CD14-positive monocyte (primary cell): ENCODE measurements at places on chromosomes 13 and 19.

- peak; percentile 72 for DNase-seq
Observed at GRCh38 chr19:14310055-14310454, 71.2 kb upstream of the ADGRE5 start.

- DNase-seq = no peak
Observed at GRCh38 chr19:30745476-30745985, 373.3 kb downstream of the ZNF536 start.

GRCh38 chr13:22828081-22828480 lies 352.7 kb upstream of the SGCG start:
- DNase-seq = no peak

- DNase-seq = no peak
Observed at GRCh38 chr19:47257411-47258169, 1.3 kb downstream of the CCDC9 start.

- no peak for DNase-seq
Observed at GRCh38 chr19:14088634-14089411, 1.7 kb downstream of the SAMD1 start.

- DNase-seq = no peak
Observed at GRCh38 chr13:86383151-86383550, 583.9 kb upstream of the SLITRK6 start.

- no peak for DNase-seq
Observed at GRCh38 chr19:2827840-2828489, 8.3 kb downstream of the ZNF554 start.

GRCh38 chr19:37218592-37218935 lies 550 bp downstream of the ZNF383 start:
- no peak for DNase-seq

DNA sequence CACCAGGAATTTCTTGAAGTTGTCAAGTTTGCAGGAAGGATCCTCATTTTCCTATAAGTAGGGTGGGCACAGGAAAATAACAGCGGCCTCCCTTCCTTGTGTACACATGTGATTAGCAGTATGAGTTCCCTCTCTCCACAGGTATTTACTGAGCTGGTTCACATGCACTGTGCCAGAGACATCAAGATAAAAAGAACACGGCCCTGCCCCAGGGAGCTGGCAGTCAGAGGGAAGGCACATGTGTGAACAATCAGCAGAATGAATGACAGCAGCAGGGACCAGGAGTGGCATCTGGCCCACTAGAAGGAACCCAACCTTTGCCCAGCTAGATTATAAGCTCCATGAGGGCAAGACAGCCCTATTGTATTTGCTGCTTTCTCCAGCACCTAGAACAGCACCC lies 13.9 kb downstream of the DOCK9 start:
- DNase-seq = no peak

- no peak for DNase-seq
Observed at GRCh38 chr13:97752961-97753668, 200.4 kb upstream of the IPO5 start.

DNA sequence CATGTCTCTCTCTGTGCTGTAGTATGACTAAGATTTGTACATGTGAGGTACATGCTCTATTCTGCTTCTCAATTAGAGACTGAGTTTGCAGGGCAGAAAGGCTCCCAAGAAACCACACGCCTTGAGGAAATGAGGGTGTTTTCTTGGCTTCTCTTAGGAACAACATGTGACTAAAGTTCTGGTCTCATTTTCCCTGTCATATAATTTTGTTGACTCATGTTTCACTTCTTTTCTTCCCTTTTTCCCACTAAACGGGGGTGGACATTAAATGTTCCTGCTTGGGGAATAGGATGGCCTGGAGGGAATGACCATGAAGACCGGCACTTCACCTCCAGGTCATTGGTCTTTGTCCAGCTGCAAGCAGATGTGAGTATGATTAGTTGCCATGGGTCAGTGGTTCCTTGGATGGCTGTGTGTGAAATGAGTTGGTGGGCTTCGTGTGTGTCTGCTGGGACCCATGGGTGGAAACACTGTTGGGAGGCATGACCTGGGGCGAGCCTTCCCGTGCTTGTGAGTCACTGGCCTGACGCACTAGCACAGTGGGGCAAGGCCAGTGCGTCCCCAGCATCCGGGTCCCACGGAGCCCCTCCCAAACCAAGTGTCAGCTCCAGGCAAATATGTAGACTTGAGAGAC lies 56.6 kb downstream of the COL4A1 start:
- DNase-seq = no peak

- DNase-seq = no peak
Observed at GRCh38 chr19:28669804-28670203, 543.1 kb downstream of the UQCRFS1 start.

- no peak for DNase-seq
Observed at GRCh38 chr19:2574971-2575630, 99.2 kb downstream of the GADD45B start.

DNA sequence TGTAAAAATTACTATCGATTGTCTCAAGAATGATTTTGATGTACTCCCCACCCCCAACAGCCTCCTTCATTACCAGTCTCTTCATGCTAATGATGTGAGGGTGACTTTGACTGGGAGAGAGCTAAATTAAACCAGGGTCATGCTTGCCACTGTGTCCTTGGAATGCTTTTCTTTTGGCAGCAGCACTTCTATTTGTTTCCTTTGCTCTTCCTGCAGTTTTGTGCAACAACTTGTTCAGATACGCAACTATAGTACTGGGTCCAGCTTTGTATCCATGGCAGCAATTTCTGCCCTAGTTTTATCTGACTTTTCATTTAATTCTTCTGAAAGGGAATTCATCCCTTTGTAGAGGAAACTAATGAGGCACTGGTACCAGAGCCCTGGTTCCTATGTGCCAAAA lies 2792.1 kb downstream of the PCDH9 start:
- no peak for DNase-seq

GRCh38 chr13:48110132-48110868 lies 15.4 kb upstream of the MED4 start:
- no peak for DNase-seq

GRCh38 chr13:76016799-76017400 lies 380.8 kb downstream of the LMO7 start:
- no peak for DNase-seq

- DNase-seq = no peak
Observed at GRCh38 chr19:56132316-56132822, 8.7 kb upstream of the ZNF444 start.

DNA sequence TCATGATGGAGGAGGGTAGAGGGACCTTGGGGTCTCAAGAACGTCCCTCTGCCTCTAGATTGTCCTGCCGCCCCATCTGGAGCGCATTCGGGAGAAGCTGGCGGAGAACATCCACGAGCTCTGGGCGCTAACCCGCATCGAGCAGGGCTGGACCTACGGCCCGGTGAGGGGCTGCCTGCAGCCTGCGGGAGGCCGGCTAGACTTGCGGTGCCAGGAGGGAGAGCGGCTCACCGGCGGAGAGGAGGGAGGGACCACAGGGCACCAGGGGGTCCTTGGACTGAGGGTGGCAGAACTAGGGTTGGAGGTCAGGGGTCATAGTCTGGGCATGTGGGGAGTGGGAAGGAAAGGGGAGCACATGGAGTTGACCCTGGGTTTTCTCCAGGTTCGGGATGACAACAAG lies 29.9 kb downstream of the RYR1 start:
- no peak for DNase-seq

- no peak for DNase-seq
Observed at GRCh38 chr13:70619936-70620335, 511.7 kb upstream of the KLHL1 start.

DNA sequence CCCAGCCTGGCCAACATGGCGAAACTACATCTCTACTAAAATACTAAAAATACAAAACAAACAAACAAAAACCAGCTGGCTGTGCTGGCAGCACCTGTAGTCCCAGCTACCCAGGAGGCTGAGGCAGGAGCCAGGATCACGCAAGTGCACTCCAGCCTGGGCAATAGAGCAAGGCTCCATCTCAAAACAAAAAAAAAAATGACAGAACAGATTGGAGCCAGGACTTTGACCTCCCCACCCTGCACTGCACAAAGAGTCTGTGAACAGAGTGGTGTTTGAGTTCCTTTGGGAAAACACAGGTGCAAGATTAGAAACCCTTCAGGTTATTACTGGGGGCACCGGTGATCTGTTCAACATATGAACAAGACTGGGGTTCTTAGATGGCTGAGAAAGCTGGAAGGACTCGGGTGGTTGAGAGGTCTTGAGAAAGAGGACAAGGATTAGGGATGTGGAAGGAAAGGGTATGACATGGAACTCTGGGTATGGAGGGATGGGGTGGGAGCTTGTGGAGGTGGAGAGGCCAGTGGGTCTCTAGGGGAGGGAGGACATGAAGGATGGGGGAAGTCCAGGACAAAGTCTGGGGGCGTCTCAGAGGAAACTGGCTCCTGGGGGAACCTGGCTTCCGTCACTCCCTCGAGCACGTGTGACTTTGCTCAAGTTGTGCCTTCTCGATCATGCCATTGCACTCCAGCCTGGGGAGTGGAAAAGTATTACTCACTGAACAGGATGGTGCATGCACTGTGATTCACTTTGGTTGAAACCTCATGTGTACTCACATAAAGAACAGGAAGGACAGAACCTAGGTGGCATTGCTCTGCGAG lies 25.9 kb downstream of the RCN3 start:
- DNase-seq = no peak

- DNase-seq = no peak
Observed at GRCh38 chr13:67914535-67914934, 684.4 kb upstream of the PCDH9 start.

- no peak for DNase-seq
Observed at GRCh38 chr19:35852029-35852780, at the start of gene NPHS1. TSS of gene NPHS1 (minus strand) at chr19:35852504. CDS start at chr19:35851837, 667 bp downstream.

GRCh38 chr19:36008336-36008978 lies at the start of gene SYNE4:
TSS of gene SYNE4 (minus strand) at chr19:36008813. CDS start at chr19:36008681, 132 bp downstream.
- no peak for DNase-seq

DNA sequence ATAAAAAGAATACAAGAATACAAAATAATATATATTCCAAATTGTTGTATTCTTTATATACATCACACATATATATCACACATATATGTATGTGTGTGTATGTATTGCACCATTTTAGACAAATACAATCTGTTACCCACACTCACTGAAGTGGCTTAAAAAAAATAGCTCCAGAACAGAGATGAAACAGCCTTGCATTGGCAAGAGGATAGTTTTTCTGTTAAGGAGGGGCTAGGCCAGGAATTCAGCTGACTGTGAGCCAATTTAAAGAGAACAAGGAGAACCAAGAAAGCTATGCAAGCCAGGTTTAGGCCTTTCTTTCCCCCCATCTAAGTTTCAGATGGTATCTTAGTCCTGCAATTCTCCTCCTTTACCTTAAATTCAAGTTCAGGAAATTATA lies 257.5 kb downstream of the MZT1 start:
- DNase-seq = no peak

DNA sequence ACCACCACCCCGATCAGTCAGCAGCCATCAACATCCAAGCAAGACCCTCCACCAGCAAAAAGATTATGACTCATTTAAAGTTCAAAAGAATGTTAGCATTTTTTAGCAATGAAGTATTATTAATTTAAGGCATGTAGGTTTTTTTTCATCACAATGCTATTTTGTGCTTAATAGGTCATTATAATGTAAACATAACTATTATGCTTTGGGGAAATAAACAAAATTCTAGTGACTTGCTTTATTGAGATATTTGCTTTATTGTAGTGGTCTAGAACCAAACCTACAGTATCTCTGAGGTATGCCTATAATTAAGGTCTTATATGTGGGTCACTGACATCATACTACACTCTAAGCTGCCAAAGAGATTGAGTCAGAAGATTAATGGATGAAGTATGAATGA lies 20.0 kb downstream of the KLF12 start:
- DNase-seq = no peak

- DNase-seq = no peak
Observed at GRCh38 chr13:50678464-50679162, 164.9 kb downstream of the DLEU7 start.

GRCh38 chr13:26583662-26584061 lies 26.2 kb downstream of the WASF3 start:
- DNase-seq = no peak

GRCh38 chr19:30174791-30175190 lies 197.4 kb upstream of the ZNF536 start:
- no peak for DNase-seq

DNA sequence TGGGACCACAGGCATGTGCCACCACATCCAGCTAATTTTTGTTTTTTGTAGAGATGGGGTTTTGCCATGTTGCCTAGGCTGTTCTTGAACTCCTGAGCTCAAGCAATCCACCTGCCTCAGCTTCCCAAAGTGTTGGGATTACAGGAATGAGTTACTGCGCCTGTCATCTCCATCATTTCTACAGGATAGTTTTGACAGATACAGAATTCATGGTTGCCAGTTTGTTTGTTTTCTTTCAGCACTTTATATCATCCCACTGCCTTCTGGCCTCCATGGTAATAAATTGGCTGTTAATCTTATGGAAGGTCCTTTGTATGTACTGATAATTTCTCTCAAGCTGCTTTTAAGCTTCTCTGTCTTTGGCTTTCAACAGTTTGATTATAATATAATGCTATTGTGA lies 165.2 kb downstream of the RNF17 start:
- DNase-seq = no peak

- DNase-seq = no peak
Observed at GRCh38 chr13:46575301-46575771, 22.4 kb downstream of the LRCH1 start.

DNA sequence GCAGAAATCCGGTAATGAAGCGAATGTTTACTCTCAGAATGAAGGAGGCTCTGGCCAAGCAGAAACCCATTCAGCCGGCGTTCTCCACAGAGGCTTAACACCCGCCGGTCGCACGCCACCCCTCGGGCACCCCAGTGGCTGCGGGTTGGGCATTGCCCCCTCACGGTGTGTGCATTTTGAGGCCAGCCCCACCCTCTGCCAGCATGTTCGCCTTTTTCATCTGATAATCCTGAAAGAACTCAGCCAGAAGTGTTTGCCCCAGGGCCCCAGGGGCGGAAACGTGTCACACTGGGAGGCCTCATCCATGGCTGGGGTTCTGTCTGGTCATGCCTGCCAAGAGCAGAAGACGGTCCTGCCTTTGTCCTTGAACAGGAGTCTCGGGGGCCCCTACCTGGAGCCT lies 34.2 kb downstream of the COMP start:
- DNase-seq = no peak

DNA sequence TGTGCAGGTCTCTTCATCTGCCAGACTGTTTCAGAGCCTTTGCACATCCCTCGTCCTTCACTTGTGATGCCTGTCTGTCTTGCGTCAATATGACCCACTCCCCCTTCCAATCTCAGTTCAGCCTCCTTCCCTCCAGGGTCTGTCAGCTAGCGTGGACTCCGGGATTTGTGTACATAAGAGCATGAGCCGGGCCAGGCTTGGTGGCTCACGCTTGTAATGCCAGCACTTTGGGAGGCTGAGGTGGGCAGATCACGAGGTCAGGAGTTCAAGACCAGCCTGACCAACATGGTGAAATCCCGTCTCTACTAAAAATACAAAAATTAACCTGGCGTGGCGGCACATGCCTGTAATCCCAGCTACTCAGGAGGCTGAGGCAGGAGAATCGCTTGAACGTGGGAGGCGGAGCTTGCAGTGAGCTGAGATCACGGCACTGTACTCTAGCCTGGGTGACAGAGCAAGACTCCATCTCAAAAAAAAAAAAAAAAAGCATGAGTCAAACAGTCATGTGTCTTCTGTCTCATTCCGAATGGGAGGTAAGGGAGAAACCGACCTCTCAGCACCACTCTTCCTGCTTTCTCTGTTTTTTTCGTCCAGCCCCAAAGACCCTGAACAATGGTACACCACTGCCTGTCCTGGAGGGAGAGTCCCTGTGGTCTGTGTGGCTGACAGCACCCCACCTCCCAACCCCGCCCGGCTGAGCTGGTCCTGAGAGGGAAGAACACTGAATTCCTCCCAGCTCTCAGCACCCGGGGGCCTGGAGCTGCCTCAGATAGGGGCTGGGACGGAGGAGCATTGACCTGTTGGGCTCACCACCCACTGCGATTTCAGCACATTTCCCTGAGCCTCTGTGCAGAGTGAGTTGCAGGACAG lies 2.4 kb upstream of the SIGLEC9 start:
- peak; percentile 80 for DNase-seq
